ENCODE measurements at places on chromosomes 11 and 22.

DNA sequence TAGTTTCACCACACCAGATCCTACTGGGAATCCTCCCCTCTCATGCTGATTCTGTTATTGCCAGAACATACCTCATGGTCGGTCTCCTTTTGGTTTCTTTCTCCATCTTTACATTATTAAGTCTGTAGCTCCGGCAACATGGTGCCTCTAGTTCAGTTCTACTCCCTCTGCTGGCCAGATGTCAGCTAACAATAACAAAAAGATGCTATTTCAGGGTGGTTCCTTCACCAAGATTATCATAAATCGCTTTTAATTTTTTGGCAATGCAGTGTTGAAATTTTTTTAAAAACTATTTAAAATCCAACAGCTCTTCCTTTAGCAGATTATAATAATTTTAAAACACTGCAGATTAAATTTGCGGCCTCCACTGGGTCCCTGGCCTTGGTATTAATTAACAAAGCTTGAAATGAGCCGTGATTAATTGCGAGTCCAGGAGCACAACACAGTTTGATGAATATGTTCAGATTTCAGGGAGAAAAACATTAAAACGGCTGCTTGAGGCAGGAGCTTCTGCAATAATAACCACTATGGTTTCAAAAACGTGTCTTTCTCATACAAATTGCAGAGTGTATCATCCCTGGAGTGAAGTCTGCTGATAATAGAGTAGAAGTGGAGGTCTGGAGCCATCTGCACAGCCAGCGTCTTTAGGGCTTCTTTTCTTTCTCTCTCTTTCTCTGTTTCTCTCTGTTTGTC is 492.9 kb upstream of the KIRREL3 start:
- DNase-seq, result no peak

DNA sequence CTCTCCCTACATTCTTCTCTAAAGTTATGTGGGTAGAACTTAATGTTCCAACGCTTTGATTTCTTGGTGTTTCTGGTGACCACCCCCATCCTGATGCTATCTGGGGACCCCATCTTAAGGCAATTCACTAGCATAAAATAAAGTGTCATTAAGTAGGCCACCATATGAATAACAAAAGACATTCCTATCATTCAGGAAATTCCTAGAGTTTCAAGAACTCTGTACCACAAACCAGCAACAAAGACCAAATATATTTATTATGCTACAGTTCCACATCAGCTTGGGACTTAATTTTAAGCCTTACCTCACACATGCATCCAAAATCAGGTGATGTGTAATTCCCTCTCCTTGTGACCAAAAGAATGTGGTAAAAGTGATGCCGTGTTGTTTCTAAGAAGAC is 254.6 kb upstream of the LRRC4C start:
- no peak for DNase-seq

- DNase-seq, result peak; percentile 83
Measured at GRCh38 chr11:118619444-118620197, 12.2 kb downstream of the PHLDB1 start.

- no peak for DNase-seq
Measured at GRCh38 chr11:27234961-27235360, 128.1 kb downstream of the CCDC34 start.

- DNase-seq, result peak; percentile 72
Measured at GRCh38 chr11:78715639-78716311, 141.1 kb upstream of the NARS2 start.

DNA sequence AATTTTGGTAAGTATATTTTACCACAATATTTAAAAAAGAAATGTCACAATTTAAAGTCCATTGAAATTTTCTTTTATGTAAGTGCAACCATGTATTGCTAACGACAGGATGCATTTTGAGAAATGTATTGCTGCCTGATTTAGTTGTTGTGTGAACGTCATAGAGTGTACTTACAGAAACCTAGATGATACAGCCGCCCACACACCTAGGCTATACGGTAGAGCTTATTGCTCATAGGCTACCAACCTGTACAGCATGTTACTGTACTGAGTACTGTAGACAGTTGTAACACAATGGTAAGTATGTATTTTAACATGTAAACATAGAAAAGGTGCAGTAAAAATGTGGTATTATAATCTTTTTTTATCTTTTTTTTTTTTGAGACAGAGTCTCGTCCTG is 48.1 kb downstream of the CBL start:
- DNase-seq, result no peak

GRCh38 chr11:45871638-45872037 is 13.8 kb upstream of the MAPK8IP1 start:
- DNase-seq, result no peak

DNA sequence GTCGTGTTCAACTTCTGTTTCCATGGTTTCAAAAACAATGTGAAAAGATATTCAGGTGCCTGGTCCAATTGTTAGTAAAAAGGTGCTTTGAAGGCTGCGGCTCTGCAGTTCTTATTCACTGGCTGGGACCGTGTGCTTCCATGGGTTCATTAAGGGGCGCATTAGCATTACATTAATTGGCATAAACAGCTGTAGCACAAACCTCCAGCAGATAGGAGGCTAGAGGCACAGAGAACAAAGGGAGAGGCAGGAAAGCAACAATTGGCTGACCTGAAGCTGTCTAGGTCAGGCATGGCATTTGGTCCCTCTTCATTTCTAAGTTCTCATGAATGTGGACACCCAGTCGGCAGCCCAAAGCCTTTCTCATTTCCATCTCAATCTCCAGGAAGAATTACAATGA is 16.6 kb downstream of the PAK1 start:
- no peak for DNase-seq

DNA sequence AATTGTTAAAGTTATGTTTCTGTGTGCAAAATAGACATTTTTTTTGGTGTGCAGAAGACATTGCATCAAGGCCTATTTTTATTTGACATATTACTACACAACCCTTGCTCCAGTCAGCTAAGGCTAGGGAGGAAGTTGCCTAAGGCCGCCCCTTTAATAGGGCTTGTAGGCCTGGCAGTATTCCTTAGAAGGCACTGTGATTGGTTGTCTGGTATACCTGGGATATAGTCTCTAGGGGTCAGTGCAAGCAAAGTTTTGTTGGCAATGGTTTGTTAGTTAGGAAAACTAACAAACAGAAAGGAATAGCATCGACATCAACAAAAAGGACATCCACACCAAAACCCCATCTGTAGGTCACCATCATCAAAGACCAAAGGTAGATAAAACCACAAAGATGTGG is 16.9 kb downstream of the CCDC15 start:
- peak; percentile 16 for DNase-seq
